ENCODE measurements at places on chromosomes 1 and 21.

DNA sequence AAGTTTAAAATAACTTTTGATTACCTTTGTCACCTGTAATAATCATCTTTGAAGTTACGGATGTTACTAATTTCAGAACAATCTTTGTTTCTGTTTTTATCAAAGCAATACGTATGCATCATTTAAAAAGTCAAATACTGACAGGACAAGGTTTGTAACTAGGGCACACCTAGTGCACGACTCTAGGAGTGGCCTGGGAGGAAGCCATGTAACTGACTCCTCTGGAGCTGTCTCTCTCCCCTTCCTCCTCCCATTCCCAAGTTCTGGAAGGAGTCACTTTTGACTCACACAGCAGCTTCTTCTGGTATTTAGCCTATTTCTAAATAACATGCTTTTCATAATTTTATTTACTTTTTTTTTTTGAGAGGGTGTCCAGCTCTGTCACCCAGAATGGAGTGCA lies 11.8 kb upstream of the RAP1GAP start:
- no peak for DNase-seq

DNA sequence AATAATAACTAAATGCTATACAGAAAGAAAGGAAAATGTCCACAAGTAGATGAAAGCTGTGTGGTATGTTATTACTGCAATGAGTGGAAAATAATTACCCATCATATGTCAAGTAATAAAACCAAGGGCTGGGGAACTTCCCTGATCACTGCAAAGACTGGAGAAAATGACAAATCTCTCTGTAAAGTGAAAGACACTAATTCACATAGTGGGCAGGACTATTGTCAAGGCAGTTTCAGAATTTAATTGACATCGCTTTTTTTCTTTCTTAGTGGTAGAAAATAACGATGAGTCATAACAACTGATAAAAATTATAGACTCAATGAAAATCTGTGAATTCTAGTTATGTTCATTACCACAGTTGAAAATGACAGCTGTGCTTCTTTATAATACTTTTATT lies 153.7 kb upstream of the ST6GALNAC5 start:
- no peak for DNase-seq

DNA sequence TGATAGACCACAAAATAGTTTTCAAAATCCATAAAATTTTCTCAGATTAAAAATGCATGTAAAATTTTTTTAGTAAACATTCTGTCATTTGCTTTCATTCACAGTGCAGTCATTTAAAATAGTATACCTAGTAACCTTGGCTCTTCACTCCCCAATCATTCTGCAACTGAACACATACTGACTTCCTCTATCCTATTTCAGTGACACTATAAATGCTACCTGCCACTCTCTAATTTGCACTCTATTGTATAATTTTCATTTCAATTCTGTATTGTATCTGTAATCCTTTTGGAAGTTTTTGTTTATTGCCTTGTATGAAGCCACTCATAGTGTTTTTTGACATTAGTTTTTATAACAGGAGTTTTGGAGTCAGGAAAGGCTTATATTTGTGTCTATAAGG lies 1029.1 kb upstream of the NCAM2 start:
- DNase-seq: no peak

DNA sequence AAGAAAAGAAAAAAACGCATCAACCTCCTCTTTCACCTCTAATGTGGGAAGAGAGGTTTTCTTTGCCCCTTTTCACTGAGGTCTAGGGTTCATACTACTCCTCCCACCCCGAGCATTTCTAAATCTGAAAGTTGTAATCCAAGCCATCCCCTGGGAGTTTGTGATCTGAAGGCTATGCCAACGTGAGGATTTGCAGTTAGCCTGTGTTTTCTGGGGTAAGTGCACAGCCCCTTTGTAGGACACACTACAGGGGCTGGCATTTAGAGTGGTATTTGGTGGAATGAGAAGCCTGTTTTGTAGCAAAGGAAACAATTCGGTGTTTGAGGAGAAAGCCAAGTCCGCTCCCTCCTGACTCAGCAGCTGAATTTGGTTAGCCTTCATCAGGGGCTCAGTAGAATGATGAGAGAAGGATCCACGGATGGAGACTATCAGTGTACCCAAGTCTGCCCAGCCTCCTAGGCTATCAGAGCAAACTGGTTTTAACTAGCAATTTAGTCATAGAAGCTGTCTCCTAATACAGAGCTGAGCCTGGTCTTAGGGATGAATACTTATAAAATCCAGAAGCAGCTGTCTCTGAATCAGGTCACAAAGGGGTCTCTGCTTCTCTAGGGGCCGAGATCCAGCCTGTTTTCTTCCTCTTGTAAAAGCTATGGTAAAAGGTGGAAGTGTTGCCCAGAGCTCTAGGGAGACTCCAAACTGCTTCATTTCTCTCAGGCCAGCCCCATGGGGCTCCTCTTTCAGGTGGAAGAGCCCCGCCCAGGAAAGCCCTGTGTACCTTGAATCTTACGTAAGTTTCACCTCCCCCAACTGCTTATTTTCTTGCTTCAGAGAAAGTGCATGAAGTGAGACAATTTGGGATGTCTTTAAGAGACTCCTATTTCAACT lies 2.1 kb downstream of the PCP4L1 start:
- DNase-seq: no peak

- no peak for DNase-seq
Measured at GRCh38 chr1:185238447-185238846, 78.6 kb downstream of the IVNS1ABP start.

DNA sequence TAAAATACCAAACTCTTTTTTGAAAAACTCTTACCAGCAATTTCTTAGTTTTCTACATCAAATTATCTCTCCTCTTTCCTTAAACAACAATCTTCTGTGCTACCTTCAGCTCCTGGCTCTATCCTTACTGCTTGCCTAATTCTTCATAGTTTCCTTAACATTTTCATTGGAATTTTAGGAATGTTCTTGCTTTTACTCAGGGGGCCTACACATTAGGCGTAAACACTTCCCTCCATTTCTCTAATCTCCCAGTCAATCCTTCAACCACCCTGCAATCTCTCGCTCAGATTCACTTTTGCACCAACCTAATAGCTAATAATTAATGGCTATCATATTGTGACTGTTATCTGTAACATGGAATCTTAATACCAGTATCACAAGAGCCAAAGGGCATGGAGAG lies 50.1 kb downstream of the ADAMTS5 start:
- no peak for DNase-seq

- DNase-seq: peak; percentile 56
Measured at GRCh38 chr1:160284220-160284781, 632 bp downstream of the PEX19 start.

- DNase-seq: no peak
Measured at GRCh38 chr1:108668777-108669176, 7.9 kb upstream of the HENMT1 start.

DNA sequence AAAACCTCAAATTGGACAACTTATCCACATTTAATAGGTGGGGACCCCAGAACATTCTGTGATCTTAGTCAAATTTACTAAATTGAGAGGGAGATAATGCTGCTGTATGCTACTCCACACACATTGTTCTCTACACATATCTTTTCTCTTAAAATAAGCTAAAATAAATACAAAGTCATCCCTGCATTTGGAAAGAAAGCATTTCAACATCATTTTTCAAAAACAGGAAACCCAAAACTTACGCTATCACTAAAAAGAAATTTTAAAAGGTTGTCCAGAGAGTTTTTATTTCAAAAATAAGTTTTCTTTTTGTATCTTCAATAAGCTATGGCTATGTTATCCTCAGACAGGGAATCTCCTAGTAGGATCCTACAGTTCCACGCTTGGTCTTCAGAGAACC lies 19.5 kb upstream of the OR6N2 start:
- DNase-seq: no peak

DNA sequence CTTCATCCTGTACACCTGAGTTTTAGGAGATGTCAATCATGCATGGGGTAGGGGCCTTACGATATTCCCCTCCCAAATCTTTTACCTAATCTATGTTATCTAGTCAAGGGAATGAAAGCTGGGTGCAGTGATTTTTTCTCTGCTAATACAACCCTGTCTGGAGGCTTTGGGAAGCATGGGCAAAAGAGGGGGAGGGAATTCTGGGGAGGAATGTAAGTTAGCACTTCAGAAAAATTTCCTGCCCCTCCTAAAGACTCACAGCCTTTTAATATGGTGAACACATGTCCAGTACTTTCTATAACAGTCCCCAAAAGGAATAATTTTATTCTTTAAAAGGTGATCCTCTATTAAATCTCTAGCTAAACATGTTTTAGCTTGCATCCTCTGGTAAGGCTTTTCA lies 25.6 kb upstream of the PRELP start:
- no peak for DNase-seq

DNA sequence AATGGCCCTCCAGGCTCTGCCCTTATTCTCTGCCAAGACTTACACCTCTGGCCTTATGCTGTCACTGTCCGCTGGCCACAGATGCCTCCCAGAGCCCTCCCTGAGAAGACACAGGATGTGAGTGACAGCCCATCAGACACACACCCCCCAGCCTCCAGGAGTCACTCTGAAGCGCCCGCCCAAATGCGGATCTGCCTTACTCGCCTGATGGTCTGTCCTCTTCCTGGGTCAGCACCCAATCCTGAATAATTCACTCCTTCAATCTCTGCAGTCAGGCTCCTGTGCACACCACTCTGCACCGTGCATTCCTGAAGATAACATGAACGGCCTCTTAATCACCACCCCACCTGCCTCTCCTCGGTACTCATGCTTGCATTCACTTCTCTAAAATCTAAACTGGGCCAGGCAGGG lies 14.7 kb downstream of the CLSTN1 start:
- no peak for DNase-seq

Data from Daoy (cell line).